ENCODE measurements at places on chromosomes 5 and 9.

DNA sequence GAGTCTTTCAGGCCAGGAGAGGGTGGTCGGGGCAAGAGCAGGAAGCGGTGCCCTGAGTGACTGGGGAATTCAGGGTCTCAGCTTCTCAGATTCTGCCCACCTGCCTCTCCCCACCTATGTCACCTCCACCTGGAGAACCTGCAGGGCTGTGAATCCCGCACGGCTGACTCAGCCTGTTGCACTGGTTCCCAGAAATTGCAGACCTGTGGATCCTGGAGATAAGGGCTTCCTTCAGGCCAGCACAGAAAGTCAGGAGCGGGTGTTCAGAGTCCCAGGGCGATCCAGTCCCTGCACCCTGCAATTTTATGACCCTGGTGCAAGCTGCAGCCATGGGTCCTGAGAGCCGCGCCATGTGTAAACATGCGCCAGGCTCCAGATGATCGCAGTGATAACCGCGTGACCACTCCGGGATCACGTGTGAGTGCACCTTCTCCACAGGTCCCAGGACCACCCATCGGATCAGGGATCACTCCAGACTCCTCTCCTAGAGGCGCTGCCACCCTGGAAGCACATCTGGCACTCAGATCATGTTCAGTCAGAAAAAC, 17.8 kb downstream of the IRX4 start:
- no peak for DNase-seq

DNA sequence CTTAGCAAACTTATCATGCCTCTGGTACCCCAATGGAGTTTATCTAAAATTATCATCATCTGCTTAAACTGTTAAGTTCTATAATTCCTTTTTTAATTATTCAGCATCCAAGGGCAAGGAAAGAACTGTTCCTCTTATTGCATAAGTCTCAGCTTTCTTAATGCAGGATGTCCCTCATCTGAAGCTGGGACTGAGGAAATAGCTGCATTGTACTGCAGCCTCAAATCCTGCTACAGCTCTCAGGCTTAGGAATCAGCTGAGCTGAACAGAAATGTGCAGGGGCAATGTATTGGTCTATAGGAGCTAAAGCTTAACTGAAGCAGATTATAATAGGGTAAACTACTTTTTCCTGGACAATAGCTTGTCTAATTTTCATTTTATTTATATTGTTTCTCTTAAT, 48.0 kb downstream of the HAPLN1 start:
- no peak for DNase-seq

DNA sequence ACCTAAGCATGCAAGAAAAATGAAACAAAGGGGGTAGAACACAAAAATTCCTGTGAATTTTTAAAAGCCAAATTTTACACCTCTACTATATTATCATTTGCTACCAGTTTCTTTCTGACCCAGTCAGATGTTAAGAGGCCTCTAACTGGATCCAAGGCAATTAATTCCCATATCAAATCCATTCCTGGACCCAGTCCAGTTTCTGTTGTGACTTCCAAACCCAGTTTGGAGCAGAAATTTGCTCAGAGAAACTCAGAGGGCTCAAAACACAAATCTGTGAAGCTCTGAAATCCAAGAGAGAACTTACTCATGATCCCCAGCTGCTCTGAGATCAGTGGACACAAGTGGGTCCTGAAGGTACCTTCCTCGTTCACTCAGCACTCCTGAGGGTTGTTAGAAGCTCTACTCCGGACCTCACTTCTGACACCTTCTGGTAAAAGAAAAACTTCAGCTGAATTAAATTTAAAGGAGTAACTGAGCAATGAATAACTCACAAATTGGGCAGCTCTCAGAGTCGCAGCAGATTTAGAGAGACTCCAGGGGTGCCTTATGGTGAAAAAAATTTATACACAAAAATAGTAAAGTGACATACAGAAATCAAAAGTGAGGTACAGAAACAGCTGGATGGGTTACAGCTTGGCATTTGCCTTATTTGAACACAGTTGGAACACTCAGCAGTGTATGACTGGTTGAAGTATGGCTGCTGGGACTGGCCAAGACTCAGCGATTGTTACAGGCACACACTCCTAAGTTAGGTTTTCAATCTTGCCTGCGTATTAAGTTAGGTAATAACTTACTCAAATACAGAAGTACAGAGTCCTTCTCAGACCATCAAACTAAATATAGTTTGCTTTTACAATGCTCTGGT, 32.4 kb downstream of the INSL4 start:
- peak; percentile 7 for DNase-seq

DNA sequence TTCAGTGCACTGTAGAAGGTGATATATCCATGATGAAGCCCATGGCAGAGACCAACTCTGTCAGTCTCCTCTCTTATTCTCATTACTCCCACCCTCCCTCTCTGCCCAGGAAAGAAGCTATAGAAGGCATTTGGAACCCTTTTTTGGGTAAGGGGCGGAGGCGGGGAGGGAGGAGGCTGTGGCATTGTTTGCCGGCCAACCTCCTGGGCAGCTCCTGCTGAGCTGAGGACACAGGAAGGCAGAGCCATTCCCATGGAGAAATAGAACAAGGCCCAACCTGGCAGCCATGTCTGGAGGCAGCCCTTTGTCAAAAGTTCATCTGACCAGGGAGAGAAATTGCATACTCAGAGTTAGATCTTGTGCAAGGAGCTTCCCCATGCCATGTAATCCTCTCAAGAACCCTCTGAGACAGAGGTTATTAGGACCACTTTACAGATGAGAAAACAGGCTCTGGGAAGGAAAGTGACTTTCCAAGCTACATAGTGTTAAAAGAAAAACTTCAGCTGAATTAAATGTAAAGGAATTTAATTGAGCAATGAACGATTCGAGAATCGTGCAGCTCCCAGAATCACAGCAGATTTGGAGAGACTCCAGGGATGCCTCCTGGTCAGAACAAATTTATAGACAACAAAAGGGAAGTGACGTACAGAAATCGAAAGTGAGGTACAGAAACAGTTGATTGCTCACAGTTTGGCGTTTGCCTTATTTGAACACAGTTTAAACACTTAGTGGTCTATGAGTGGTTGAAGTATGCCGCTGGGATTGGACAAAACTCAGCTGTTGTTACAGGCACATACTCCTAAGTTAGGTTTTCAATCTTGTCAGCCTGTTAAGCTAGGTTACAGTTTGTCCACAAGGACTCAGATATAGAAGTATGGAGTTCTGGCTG, 158.6 kb downstream of the MELK start:
- peak; percentile 23 for DNase-seq

DNA sequence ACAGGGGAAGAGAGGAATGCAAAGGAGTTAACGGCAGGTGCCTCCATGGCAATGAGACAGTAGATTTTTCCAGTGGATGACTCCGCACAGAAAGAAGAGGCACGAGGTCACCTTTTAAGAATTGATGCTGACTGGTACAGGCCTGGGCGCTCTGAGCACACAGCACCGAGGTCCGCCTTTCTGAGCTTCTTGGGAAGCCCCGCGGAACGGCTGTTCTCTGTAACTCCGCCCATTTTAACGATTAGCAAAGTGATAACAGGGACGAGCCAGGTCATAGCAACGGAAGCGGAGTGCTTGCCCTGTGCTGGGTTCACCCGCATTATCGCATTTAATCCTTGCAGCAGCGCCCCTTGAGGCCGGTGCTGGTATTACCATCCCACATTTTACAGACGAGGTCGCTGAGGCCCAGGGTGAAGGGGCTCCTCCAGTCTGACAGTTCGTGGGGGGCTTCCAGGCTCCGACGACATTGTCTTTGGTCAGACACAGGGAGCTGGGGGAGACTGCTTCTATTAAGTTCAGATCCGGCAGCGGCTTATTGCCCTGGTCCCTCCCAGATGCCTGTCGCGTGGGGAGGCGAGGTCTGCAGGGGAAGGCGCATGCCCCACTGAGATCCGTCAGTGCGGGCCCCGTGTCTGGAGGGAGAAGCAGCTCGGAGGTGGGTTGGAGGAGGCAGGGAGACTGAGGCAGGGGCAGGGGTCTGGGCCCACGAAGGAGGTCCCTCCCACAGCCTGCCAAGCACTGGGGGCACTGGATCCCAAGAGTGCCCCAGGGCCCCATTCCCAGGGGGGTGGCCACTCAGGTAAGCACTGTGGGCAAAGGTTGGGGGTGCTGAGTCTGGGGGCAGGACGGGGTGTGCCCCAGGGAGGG, 22.3 kb upstream of the HMCN2 start:
- peak; percentile 60 for DNase-seq

DNA sequence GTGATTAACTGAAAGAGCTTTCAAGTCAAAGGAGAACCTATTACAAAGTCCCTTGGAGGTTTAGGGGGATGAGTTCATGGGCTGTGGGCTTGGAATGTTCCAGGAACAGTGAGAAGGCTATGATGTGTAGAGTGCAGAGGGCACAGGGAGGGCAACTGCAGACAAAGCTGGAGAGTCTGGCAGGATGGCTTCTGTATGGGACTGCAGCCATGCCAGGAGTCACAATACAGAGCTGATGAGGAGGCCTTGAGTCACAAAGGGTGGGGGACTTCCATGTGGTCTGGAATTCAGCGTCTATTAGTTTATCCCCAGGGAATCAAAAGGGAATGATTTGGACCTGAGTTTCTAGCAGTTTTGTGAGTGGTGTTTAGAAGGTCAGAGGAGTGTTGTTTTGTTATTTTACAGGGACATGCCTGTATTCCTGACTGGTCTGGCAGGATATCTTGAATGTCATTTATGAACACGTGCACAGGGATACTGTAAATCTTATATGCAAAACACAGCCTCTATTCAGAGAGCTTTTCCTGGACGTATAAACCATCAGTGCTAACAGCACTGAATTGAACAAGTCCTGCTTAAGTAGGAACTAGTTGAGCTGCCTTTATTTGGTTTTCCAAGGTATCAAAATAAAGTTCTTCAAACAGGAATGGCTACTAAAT, 14.3 kb upstream of the TEK start:
- peak; percentile 80 for DNase-seq

- no peak for DNase-seq
These were observed 25.3 kb downstream of the ZDHHC11B start for GRCh38 chr5:759111-759751.

- DNase-seq, result peak; percentile 91
These were observed 65.5 kb upstream of the HSPB3 start for GRCh38 chr5:54390015-54390414.
